ENCODE measurements at places on chromosomes 7 and 10.
A peak's percentile ranks its signal among the peaks of the same experiment; 100 is the strongest.

GRCh38 chr7:105690325-105690945 lies 109.1 kb upstream of the EFCAB10 start:
- ATAC-seq: no peak

- ATAC-seq: no peak
Measured at GRCh38 chr7:142718313-142718712, 31.0 kb upstream of the PRSS1 start.

DNA sequence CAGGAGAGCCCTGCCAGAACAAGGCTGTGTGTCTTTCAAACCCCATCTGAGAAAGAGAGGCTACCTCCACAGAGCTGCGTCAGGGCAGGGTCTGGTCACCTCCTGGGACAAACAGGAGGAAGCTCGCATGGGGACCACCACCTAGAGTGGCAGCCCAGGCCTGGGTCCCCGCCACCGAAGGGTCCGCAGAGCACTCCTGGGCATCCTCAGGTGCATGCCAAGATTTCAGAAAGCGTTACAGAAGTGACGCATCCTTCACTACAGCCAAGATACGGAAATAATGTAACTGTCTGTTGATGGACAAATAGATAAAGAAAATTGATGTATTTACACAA lies 42.6 kb downstream of the GSDME start:
- no peak for ATAC-seq

GRCh38 chr10:69749178-69750010 lies 52.3 kb upstream of the COL13A1 start:
- ATAC-seq: no peak

DNA sequence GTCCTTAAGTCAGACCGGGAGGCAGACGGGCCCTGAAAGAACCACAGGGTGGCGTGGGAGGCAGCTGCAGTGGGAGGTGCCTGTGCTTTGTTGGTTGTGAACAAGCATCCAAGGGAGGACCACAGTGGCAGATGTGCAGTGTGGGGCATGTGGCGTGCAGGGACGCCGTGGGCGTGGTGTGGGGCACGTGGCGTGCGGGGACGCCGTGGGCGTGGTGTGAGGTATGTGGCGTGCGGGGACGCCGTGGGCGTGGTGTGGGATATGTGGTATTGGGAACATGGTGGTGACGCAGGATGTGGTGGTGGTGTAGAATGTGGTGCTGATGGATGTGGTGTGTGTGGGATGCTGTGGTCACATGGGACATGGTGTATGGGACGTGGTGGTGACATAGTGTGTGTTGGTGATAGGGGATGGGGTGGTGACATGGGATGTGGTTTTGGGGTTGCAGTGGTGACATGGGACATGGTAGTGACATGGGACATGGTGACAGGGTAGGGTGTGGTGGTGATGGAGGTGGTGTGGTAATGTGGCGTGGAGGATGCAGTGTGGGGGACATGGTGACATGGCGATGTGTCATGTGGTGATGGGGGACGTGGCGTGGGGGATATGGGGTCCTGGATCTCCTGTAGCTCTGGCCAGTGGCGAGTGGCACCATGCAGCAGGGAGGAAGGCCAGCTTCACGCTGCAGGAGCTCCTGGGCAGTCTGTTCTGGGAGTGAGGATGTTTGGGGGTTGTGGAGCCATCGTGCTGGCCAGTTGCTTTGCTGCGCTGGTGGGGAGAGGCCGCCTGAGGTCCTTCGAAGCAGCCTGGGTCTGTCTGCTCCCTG lies 78.8 kb downstream of the INPP5A start:
- ATAC-seq: no peak

- no peak for ATAC-seq
Measured at GRCh38 chr7:2003931-2004812, 228.6 kb downstream of the MAD1L1 start.

- ATAC-seq: peak; percentile 49
Measured at GRCh38 chr7:2231992-2232765, 566 bp downstream of the MAD1L1 start.
